Heart left ventricle (tissue), 16 donors: ENCODE measurements at places on chromosomes 6 and 20.

GRCh38 chr20:50027611-50028105 lies 44.9 kb downstream of the SNAI1 start:
- peak; percentile 87 for DNase-seq

DNA sequence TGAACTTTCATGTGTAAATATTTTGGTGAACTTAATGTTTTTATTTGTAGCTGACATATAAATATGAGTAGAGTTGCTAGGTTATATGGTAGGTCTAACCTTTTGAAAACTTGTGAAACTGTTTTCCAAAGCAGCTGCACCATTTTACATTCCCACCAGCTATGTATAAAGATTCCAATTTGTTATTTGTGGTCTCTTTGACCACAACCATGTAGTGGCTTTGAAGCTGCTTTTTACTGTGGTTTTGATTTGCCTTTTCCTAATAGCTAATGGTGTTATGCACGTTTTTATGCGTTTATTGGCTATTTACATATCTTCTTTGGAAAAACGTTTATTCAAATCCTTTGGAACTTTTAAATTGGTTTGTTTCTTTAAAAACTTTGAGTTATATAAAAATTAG lies 10.3 kb downstream of the CST3 start:
- DNase-seq, result no peak

- no peak for DNase-seq
These were observed 1.4 kb downstream of the LRFN2 start for GRCh38 chr6:40585651-40586269.

- DNase-seq, result no peak
These were observed 172.3 kb downstream of the EPM2A start for GRCh38 chr6:145562771-145563615.

- DNase-seq, result peak; percentile 65
These were observed 36.2 kb upstream of the MRPS18A start for GRCh38 chr6:43723737-43724295.

- no peak for DNase-seq
These were observed 5.4 kb downstream of the CSTL1 start for GRCh38 chr20:23444859-23445258.

GRCh38 chr6:89729818-89730217 lies 89.8 kb downstream of the MDN1 start:
- no peak for DNase-seq

DNA sequence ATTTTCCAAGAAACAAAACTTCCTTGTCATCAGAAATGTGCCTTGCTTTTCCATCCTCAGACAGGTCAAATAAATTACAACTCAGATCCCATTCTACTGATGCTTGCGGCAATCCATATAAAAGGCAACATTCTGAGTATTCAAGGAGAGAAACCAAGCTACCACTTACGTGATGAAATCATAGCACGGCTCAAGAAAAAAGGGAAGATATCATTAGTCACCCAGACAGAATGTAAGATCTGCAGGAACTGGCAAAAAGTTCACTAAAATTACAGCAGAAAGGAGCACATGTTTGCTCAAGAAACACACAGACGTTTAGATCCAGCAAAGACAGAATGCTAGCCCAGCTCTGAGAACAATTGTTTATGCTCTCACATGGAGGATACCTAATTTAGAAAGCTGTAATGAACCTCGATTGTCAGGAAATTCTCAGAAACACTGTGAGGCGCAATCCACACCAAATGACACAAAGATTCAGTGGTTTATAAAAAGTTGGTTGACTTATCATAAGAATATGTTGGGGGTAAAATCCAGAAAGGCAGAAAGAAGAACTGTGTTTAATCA lies 304.2 kb downstream of the ADGRG6 start:
- no peak for DNase-seq

GRCh38 chr6:133100865-133101264 lies 140.3 kb upstream of the EYA4 start:
- DNase-seq, result no peak

- DNase-seq, result no peak
These were observed 12.0 kb upstream of the UQCC2 start for GRCh38 chr6:33723371-33724085.

DNA sequence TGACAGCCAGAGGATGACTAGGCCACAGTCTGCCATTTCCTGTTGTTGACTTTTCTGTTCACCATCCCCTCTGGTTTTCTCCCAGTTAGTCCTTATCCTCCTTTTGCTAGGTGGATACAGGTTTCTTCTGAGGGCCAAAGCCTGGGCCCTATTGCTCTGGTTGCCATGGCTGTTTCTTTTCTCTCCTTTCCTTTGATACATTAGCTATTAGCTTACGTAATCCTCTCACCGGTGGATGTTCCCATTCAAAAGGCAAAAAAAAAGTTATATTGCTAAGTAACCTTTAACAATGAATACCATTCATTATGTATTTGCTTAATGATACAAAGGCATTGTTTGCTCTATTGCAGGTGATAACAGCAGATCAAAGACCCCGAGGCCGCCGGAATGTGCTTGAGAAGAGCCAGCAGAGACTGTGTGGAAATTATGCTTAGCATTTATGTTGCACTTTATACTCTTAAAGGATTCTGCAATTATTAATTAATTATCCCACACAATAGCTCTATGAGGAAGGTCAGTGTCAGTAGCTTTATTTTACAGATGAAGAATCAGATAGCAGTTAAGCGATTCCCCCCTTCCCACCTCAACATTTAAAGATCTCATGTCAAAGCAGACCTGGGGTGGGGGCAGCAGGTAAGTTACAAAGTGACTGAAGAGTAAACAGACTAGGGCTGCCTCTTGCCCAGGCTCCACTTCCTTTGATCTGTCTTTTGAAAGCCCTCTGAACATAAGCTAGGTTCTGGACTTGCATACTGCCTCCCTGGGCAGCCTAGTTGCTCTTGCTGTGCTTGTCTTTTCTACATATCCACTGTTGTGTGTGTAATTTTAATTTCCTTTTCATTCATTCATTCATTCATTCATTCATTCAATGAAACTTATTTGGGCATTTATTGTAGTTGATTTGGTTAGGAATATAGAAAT lies 14.5 kb upstream of the TFB1M start:
- DNase-seq, result no peak

GRCh38 chr20:59359906-59360725 lies 59.7 kb downstream of the EDN3 start:
- DNase-seq, result no peak

DNA sequence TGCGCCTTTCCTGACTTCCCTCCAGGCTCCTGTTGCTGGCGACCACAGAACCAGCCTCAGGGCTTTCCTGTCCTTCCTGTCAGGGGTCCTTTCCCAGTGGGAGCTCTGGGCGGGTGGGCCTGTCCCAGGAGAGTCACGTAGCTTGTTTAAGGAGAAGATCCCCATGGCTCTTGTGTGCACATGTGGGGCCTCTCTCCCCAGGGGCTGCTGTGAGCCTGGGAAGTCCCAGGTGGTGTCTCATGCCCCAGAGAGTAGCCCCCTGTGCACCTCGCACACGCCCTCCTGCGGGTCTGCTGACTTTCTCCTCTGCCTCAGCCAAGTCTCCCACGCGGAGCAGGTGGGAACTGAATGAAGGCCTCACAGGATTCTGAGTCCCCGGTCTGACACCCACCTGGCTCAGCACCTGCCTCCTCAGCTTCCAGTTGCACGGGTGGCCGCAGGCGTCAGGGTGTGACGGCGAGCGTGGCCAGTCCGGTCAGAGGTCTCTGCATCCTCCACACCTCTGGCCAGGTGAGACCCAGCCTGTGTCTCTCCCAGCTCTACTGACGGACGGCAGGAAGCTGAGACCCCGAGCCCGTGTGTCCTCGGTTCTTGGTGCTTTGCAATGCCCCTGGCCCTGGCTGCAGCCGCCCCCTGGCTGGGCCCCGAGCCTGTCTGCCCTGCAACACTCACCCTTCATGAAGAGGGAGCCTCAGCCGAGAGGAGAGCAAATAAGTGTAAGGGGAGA lies 5.6 kb upstream of the NKAIN4 start:
- DNase-seq, result no peak

DNA sequence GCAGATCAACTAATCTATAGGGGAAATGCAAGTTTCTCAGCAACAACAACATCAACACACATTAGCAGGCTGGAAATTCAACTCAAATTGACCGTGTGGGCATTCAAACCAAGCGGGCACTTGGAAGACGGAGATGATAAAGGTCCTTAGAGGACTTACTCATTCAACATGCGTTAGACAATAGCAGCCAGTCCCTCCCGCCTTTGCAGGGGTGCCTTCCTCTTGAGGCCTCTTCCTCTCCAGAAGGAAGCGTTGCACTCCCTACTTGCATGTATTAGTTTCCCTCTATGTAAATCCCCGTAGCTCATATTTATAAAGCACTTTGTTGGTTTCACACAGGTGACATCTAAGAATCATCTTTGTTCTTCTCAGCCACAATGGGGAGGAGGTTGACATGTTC lies 300.8 kb upstream of the STXBP5 start:
- DNase-seq, result no peak

- DNase-seq, result no peak
These were observed 24.0 kb upstream of the SERINC1 start for GRCh38 chr6:122495612-122496011.

DNA sequence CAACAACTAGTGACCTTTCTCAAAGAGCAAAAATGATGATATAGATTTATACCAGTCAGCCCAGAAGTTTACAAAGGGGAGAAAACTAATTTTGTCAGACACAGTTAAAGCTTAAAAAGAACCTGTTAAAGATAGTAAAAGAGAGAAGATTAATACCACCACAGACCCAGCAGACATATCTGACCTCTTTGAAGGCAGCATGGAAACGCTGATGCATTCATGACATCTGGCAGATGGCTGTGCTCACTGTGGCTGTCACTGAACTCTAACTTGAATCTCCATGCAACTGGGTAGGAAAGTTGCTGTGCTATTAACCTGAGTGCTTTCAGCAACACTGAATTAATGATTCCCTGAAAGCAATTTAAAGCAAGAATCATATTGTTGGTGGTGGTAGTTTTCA lies 159.8 kb upstream of the PRDM1 start:
- DNase-seq, result no peak

DNA sequence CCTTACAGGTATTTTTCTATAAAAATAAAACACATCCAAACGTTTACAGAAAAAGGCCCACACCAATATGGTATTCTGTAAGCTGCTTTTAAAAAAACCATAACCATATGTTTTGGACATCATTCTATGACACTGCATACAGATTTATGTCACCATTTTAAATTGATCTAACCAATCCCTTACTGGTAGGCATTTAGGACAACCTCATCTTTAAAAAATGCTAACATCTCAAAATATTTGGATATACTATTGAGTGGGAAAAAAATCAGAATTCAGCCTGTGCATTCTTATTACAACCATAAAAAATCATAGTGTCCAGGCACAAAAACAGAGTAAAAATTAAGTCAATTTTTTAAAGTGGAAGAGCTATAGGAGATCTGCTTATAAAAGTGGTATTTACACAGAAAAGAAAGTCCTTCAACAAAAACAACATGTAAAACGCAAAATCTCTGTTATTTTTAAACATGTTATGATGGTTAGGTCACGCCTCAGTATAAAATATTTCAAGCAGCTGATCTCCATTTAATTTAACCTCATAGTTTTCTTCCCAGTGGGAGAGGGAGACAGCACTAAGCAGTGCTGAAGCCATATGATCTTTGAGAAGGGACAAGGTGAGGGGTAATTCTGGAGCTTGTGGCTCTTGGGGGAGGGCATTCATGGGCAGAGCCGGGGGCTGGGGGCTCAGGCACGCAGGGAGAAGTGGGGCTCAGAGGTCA lies 21.2 kb downstream of the TRAM2 start:
- DNase-seq, result no peak
